PC-3 (cell line): ENCODE measurements at places on chromosomes 1 and 21. TPM values are rescaled to one million over a fixed set of nuclear protein-coding genes. Genes with fewer than 3 reads are reported as not detected.

The CLEC20A gene
- not detected in 2 replicates for total RNA-seq

The SFN gene
- total RNA-seq: 411 and 577 TPM in 2 replicates

DNA sequence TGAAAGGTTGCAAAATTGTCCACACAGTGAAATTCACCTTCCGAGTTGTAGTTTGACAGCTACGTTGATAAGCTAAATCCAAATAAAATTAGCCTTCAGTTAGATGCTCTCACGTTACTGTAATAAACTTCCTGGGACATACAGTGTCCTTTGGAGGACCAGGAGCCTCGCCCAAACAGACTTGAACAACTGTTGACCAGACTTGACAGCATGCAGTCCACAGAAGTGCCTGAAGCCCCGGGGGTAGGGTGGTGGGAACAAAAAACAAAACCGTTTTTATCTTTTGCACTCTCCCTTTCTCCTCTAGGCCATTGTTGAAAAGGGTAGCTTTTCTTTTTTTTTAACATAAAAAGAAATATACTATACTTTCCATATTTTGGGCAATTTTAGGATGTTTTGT, 172.8 kb upstream of the SAMSN1 start:
- DNase-seq: no peak

DNA sequence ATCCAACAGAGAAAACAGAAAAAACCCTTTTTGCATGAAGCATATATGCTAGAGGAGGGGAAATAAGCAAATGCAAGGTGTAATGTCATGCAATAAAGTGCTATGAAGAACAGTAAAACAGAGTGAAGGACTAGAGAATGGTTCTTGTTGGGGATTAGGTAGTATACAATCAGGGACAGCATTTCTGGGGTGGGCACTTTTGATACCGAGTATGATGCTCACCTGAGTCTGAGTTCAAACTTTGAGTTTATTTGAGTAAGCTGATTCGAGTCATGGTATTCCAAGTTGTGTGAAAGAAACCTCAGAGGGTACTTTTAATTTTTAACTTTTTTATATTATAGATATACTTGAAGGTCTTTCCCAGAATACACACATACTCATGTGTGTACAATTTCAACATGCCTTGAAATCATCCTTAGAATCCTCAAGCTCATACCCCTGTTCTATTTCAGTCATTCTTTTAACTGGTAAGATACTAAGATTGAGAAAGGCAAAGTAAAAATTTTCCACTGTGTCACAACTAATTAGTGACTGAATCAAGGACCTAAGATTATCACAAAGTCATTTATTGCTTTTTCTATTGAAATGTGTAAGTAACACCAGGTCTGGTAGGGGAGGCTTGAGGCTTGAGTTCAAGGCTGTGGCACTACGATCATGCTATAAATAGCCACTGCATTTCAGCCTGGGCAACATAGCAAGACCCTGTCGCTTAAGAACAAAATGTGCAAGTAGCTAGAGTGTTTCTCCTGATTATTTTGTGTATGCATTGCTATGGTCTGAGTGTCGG, 12.1 kb downstream of the LRRC8B start:
- DNase-seq: no peak

The ERG gene
- total RNA-seq: not detected in 2 replicates

DNA sequence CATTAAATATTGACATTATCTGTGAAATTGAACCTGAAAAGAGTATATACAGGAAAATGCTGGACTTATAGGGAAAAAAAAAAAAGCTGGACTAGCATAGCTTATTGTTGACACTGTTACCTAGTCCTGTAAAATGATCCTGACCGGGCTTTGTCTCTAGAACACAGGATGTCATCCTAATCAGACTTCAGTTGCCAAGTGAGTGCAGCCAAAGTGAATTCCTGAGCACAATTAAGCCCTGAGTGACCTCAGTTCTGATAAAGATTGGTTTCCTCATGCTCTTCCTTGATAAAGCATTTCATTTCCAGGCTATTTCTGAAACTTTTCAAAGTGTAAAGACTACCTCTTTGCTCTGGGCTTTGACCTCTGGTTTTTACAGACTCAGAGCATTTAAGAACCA, 19.8 kb downstream of the SELP start:
- peak; percentile 42 for DNase-seq

DNA sequence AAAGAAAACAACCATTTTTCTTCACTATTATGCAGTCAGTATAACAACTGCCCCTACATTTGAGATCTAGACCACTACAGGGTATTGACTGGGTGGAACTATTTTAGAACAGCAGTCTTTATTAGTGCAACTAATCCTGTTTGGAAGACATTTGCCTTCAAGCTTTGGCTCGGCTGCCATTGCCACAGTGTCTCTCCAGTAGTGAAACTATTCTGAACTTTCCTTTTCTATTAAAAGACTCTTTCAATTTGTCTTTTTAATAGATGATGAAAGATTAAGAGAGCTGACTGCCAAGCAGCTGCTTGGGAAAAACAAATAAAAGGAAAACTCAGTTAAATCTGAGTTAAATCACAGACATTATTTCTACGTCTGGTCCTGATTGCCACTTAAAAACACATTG, 49.3 kb downstream of the LPGAT1 start:
- no peak for DNase-seq

DNA sequence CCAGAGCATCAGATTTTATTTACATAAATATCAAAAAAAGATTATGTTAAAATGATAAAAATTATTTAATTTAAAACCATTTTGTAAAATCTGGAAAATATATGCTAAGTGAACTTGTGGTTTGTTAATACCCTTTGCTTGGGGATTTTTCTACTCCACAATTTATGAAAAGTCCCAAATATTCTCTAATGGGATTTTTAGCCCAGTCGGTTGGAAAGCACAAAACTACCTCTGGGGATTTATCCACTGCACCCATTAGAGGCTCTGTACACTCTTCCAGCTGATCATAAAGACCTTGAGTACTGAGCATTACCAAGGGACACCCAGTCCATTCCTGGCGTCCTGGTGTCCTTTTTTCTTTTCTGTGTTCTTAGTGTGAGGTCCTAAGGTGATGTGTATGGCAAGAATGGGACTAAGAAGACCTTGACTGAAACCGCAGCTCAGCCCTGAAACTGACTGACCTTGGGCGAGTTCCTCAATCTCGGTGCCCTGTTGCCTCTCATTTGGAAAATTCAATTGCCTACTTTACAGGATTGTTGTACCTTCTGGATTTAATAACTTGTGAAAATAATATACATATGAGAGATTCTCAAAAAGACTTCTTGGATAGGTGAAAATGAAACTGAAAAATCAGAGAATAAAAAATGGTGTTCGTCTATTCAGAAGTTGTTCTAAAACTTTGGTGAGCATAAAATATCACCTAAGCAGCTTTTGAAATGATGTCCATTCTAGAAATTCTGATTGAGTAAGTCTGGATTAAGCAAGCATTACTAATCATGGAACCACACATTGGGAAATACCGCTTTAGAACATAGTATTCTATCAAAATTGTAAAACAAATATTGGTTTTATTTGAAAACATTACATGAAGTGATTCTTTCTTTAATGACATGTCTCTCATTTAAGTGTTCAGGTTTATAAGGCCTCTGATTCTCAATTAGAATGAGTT, 21.5 kb upstream of the SAMSN1 start:
- no peak for DNase-seq

DNA sequence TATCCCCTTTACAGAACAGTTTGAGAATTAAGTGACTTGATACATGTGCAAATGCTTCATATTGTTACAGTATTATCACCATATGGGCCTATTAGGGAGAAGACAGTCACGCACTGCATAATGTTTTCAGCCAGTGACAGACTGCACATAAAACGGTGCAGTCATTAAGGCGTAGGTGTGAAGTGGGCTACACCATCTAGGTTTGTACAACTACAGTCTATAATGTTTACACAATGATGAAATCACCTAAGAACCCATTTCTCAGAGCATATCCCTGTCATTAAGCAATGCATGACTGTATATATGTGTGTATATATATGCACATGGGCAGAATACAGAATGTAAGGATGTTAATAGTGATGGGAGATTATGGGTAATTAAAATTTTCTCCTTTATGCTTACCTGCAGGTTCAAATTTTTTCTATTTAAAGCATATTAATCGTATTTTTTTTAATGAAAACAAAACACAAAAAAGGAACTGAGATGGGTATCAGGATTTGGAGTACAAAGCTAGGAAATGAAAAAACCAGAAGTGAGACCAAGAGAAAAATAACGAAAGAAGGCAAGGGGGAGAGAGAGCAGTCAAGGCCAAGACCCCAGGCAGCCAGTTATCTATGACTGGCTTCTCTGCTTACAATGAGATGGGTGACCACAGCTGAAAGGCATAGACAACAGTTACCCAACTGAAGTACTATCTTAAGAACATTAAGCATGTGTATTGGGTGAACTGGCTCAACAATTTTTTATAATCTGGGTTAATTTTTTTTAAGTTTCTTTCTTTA, 122.9 kb upstream of the DAB1 start:
- no peak for DNase-seq

- DNase-seq: no peak
Measured at GRCh38 chr1:207022996-207023679, 9.4 kb downstream of the C1orf116 start.

GRCh38 chr21:21929789-21930188, 931.6 kb downstream of the NCAM2 start:
- no peak for DNase-seq

- no peak for DNase-seq
Measured at GRCh38 chr1:195462646-195463045, 1145.6 kb downstream of the KCNT2 start.

The TNFAIP8L2 gene
- total RNA-seq: not detected in 2 replicates

The FAM177B gene
- not detected in 2 replicates for total RNA-seq

DNA sequence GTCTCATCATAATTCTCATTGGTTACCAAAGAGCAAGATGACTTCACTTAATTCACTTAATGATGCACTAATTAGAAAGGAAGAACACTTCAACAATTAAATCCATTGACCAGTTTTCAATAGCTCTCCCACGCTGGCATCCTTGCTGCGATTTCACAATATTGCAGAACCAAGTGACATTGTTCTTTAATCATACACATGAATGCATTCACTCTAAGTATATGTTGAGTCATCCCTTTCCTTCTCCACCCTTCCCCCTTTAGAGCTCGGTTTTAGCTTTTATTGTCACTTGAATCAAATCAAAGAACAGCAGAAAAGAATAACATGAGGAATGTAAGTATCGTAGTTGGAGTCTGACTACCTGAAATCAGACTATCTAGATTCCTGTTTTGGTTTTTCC, 233.6 kb upstream of the FMN2 start:
- peak; percentile 93 for DNase-seq

The OR2AK2 gene
- total RNA-seq: 0.11 TPM in 1 of 2 replicates, not detected in the other

- DNase-seq: no peak
Measured at GRCh38 chr1:70790232-70790923, 257.2 kb downstream of the PTGER3 start.

GRCh38 chr1:44664730-44665370, 9.4 kb downstream of the TMEM53 start:
- no peak for DNase-seq

- peak; percentile 65 for DNase-seq
Measured at GRCh38 chr1:167136191-167136614, 42.3 kb downstream of the STYXL2 start.

The IVL gene
- 0.55 and 1.0 TPM in 2 replicates for total RNA-seq
